NCI-H1436 treated with DMSO at 0.1 percent for 48 hours (cell line): ENCODE measurements at places on chromosomes 4 and X.

GRCh38 chr4:186485561-186486062 lies 69.8 kb downstream of the MTNR1A start:
- no peak for DNase-seq

- DNase-seq = no peak
Observed at GRCh38 chr4:96164814-96165351, 325.0 kb downstream of the PDHA2 start.

- no peak for DNase-seq
Observed at GRCh38 chrX:48683411-48683982, at the start of gene WAS. WAS (plus strand) TSS chrX:48683799; CDS start chrX:48683854, 55 bp downstream.

DNA sequence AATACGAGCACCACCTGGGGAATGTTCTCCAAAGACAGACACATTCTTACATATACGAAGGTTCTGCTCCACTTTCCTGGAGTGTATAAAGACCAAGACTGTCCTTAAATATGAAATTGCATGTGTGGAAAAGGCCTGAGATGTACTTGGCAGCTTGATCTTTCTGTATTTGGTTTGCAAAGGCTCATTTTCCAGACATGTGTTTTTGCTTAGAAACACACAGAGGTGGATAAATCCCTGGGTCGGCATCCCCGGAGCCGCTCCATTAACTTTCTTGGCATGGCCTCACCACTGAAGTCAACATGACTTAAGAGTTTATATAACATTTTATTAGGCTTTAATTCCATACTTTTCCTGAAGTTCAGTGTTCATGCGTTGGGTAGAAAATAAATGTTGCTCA lies 239.4 kb downstream of the LDB2 start:
- no peak for DNase-seq

- DNase-seq = no peak
Observed at GRCh38 chr4:123206016-123206415, 190.6 kb upstream of the SPRY1 start.

DNA sequence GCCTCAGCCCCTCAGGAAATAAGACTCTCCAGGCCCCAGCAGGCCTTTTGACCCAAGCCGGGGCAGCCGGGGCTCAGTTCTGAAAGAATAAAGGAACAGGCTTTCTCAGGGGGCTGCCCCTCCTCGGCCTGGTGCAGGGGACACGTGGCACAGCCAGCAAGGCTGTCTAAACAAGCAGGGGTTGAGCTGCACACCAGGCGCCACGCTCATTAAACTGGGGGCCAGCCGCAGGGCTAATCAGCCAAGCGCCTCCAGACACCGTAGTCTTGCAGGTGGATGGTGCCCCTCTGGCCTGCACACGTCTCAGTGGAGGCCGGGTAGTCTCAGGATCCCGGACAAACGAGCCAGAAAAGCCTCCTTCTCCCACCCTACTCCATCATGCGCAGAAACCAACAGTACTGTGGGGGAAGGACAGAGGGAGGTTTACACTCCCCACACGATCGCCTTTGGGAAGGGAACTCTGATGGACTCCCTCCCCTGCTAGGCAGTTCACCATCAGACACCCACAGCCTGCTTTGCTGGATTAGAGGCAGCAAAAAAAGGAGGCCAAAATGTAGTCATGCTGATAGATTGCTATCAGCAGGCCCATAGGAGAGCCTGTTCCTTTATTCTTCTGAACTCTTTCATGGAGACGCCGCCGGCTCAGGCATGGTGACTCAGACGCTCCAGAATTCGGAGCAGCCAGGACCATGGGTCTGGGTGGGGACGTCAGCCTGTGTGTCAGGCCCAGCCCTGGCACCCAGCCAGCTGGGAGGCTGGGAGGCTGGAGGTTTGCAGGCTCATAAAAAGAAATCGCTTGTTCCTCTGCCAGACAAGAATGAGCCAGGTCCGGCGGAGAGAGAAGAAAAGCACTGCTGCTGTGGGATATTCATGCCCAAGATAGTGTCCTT lies 342.4 kb downstream of the BCOR start:
- no peak for DNase-seq

DNA sequence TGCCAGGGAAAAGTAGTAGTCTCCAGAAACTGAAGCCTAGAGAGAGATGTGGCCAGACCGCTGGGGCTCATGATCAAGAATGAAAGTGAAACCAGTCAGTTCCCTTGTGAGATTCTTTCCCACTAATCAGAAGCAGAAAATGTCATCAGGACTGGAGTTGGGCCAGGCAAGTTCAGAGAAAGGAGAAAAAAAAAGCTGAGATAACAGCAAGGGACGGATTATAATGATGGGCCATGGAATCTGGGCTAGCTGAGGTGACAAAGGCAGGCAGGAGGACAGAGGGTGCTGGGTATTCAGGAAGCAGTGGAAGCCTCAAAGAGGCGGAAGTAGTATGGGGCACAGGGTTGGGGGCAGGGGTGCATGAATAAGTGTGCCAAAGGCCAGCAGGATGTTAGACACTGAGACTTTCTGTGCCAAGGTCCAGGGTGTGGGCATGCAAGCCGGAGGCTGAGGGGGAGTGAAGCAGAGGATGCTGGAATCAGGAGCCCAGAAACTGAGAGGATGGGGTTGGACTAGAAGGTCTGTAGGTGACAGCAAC lies 2.5 kb downstream of the CXorf38 start:
- no peak for DNase-seq

GRCh38 chr4:26319949-26320537 lies 771 bp upstream of the RBPJ start:
- DNase-seq = no peak

DNA sequence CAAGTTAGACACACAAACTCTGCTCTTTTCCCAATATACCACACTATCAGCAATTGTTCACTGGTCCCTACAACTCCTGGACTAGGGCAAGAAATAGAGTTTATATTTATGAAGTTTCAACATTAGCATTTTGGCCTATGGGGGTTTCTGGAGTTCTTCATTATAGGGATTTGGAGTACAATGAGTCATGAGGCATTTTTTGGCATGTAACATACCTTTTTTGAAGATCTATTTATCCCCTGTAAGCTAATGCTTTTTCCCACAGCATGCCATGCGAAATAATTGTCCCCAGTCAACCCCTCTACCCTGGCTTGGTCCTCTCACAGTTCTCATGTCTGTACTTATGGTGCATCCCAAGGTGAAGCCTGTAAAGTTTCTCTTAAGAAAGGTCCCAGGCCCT lies 36.7 kb upstream of the EDA2R start:
- no peak for DNase-seq

- DNase-seq = no peak
Observed at GRCh38 chr4:171430495-171430894, 382.7 kb upstream of the GALNTL6 start.

- no peak for DNase-seq
Observed at GRCh38 chr4:99410075-99410474, 25.1 kb downstream of the ADH7 start.

DNA sequence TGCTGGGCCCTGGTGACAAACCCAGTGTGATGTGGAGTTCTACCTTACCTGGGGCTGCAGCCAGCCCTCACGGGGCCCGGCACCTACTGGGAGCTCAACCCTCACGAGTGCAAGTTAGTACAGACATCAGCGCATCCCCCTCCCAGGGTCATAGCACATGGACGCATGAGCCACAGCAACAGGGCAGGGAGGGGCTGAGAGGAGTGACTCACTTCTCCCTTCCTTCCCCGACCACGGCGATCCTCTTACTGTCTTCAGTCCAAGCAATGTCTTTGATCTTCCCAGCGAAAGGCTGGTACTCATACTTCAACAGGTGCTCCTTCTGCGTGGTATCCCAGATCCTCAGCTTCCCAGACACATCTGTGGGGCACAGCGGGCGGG lies 17.8 kb downstream of the WDR1 start:
- DNase-seq = no peak

- no peak for DNase-seq
Observed at GRCh38 chr4:26105815-26106699, 192.0 kb downstream of the SMIM20 start.

GRCh38 chr4:184514121-184514988 lies 40.0 kb upstream of the IRF2 start:
- no peak for DNase-seq

GRCh38 chrX:10556405-10556804 lies 64.0 kb downstream of the MID1 start:
- no peak for DNase-seq

GRCh38 chr4:153152501-153153338 lies 51.5 kb upstream of the TRIM2 start:
- peak; percentile 15 for DNase-seq

- no peak for DNase-seq
Observed at GRCh38 chr4:146054676-146055075, 116.1 kb upstream of the ZNF827 start.

- DNase-seq = no peak
Observed at GRCh38 chrX:22097012-22097694, 65.0 kb downstream of the PHEX start.

GRCh38 chr4:170698334-170698733 lies 608.6 kb upstream of the AADAT start:
- DNase-seq = no peak

DNA sequence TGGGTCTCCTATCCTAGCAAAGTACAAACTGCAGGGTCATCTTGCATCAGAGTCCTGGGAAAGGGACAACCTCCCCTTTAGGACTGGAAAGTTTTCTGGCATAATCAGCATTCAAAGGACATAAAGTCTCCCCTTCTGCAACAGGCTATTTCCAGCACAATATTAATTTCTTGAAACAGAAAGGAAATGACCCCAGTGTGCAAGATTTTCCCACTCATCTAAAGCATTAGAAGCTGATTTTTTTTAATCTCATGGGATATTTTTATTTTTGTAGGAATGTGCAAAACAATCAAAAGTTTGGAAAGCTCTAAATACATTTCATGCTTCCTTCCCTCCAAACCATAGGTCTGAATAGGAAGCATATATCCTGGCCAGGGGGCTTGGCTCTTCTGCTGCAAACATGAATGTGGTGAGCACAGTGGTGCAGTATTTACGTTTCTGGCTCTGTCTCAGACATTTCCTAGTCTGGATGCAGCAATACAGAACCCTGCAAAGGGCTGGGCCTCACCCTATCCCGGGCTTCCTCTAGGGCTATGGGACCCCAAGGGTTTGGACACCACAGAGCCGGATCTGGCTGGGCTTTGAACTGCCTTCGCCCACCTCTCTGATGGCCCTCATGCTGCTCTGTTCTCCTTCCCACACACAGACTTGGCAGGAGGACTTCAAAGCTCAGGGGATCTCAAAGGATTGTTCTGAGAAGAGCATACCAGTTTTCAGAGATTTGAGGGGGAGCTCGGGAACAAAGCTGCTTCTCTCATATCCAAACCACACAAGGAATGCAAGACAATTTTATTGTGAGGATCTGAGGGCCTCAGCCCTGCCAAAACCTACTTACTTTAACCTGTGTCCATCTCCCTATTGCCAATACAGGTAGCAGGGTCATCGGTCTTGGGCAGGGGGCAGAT lies 64.9 kb downstream of the POLR2B start:
- DNase-seq = no peak

GRCh38 chrX:103932133-103932532 lies 30.3 kb upstream of the TMSB15B start:
- DNase-seq = no peak

- DNase-seq = no peak
Observed at GRCh38 chrX:298993-299392, 17.8 kb downstream of the PLCXD1 start.

DNA sequence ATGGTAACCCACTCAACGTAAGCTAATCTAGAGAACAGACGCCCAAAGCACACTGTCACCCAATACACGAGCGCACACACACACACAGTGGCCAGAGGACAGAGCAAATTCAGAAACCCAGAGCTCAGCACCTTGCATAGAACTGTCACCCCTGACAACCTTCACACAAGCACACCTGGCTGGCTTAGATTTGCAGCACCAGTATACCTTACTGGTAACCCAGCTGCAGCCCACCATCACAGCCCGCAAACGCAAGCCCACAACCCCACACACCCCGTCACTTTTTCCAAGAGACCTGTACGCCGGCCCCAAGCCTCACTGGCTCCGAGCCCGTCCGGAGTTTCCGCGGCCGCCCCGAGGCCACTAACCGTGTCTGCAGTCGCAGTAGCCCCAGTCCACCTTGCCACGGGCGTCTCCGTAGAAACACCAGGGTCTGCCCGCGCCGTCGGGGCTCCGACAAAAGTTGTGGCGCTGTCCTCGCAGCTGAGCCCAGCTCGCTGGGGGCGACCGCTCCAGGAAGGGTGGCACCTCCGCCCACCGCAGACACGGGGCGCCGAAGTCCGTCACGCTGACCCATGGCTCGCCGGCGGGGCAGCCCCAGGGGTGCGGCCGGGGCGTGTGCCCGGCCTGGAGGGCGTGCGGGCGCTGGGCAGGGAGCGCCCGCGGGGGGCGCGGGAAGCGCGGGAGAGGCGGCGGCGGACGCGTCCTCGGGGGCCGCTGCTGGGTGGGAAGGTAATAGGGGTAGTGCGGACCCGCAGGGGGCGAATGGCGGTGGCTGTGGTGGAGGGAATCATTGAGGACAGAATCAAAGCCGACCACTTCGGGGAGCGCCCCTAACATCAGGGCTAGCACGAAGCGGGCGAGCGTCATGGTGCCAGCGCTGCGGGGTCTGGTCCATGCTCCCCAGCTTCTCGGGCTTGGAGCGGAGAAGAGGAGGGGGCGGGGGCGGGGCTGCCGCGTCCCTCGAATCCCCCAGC lies 664 bp downstream of the PRSS12 start:
- DNase-seq = no peak

- DNase-seq = no peak
Observed at GRCh38 chrX:67784712-67785111, 240.9 kb downstream of the AR start.

- DNase-seq = no peak
Observed at GRCh38 chr4:109462802-109463201, 29.2 kb downstream of the SEC24B start.

- DNase-seq = no peak
Observed at GRCh38 chrX:17706676-17707075, 30.6 kb upstream of the SCML1 start.

GRCh38 chrX:138082896-138083295 lies 517.0 kb downstream of the ZIC3 start:
- no peak for DNase-seq

DNA sequence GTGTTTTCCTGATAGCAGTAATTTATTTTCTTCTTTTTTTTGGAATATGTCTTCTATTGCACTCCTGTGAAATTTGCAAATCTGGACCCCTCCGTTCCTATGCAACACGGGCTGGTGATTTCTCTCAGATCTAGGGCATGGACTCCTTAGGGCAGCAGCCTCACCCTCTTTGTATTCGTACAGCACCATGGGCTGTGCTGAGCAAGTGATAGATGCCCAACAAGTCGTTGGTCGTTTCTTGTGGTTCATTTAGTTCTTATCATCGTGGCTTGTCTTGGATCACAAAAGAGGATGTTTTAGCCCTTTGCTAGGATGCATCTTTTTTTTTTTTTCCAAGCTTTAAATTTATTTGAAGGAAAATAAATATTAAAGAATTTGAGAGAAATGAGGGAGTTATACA lies 82.1 kb downstream of the ARHGAP10 start:
- no peak for DNase-seq

GRCh38 chrX:65745992-65746391 lies 78.5 kb downstream of the MSN start:
- no peak for DNase-seq

- peak; percentile 18 for DNase-seq
Observed at GRCh38 chr4:114688059-114688458, 89.5 kb downstream of the UGT8 start.

- DNase-seq = no peak
Observed at GRCh38 chr4:72951147-72951546, 118.4 kb downstream of the COX18 start.

- no peak for DNase-seq
Observed at GRCh38 chr4:8341691-8342090, 72.1 kb downstream of the HTRA3 start.

GRCh38 chrX:151609222-151609621 lies 45.7 kb downstream of the PASD1 start:
- DNase-seq = no peak
